ENCODE measurements at places on chromosomes 2 and 18.

DNA sequence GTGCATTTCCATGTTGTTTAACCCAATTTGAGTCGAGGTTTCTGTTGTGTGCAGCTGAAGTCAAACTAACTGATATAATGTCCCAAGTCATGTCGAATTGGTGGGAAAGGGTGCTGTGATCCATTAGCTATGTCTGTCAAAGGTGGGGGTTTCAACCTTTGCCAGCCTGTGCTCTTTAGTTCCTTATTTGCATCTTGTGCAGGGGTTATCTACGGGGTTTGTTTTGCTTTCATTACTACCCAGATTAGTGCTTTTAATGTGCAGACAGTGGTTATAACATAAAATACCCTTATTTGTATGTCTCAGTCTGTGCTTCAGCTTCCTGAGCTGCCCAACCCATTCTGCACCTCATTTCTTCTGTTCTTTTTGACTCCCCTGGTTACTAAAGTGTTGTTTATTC lies 271.9 kb upstream of the CXCR4 start:
- no peak for DNase-seq

GRCh38 chr2:79041032-79041448 lies 15.5 kb downstream of the REG3G start:
- DNase-seq, result no peak

GRCh38 chr2:220887271-220887870 lies 684.7 kb downstream of the EPHA4 start:
- DNase-seq, result no peak

DNA sequence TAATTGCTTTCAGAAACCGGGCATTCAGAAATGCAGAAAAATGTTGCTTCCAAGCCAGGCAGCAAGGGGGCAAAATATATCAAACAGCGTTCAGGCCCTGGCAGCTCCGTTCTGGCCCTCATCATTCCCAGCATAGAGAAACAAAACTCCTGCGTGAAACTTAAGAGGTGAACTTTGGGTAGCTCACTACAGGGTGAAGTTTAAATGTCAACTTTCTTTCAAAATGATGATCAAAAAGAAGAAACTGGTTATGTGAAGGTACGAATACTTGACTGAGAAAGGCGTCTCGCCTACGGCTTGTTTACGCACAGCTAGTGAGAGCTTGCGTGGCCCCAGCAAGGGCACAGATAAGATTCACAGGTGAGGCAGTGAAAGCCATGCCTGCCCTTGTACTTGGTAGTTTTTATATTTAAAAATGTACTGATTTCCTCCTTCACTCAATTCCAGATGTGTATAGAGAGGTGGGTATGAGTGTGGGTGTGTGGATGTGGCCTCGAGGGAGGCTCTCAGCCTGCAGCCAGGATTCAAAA lies 127.5 kb downstream of the NFATC1 start:
- peak; percentile 46 for DNase-seq

Measured in activated T-helper 1 cell treated with anti-CD3 and anti-CD28 coated beads, Interleukin-2, amount 50 U/mL, for 16 hours (primary cell).